ENCODE measurements at places on chromosomes 1 and 21.

DNA sequence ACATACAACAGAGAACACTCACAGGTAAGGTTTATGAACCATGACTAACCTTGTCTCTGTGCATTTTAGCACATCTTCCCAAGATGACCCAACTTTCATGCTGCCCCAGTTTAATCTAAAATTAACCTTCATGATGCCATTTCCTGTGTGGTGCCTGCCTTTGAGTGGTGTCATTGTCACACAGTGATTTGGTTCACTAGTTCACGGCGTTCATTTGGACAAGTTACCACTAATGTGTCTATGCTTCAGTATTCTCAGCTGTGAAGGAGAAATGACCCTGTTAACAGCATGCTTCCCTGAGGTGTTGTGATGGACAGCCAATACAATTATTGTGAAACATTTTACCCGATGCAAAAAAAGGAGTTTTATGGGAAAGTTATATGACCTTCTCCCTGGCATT is 693.1 kb downstream of the RWDD3 start:
- DNase-seq, result no peak

DNA sequence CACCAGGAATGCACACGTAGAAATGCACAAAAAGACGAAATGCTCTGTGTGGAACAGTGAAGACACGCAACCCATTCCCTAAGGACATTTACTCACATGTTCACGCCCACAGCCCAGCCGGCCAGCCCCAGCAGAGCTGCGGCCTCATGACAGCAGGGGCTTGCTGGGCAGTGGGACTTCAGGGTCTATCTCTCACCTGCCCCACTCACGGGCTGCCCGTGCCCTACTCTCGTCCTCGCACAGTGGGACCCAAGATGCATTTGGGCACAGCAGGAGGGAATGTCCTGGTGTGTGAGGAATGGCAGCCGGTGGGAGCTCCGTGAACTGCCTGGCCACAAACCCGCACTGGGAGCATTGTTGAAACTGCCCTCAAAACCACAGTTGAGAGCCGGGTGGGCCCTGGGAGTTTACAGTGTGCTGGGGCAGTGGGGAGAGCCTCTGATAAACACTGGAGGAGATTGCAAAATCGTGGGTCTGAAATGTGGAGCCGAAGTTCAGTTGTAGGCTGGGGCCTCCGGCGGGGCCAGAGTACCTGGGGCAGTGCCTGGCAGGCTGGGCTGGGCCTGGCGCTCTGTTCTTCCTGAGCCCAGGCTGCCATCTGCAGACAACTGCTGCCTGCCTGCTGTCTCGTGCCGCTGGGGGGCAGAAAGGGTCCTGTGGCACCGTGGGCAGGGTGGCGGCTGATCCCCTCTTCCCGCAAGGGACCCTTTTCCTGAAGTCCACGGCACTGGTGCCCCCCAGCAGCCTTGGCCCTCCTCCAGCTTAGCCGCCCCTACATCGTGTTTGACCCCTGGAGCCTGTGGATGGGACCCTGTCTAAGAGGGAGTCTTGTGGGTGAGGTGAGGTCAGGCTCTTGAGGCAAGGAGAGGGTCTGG is 20.7 kb upstream of the POFUT2 start:
- DNase-seq, result no peak

GRCh38 chr1:33047839-33048305 is 11.2 kb upstream of the AK2 start:
- DNase-seq, result no peak

- DNase-seq, result no peak
Measured at GRCh38 chr1:15124362-15125100, 29.0 kb upstream of the TMEM51 start.

DNA sequence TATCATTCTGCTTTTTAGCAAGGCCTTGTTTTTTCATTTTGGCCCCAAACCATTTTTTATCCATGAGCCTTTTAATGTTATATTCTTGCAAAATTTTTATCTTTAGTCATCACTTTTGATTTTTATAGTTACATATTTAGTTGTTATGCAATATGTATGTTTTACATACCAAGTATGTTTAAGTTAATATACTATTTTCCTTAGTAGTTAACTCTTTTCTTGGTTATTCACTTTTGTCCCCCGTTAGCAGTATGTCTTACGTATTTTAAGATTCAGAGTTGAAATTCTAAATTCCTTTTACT is 44.5 kb downstream of the MAGI3 start:
- no peak for DNase-seq
